ENCODE measurements at places on chromosomes 12 and 14.

DNA sequence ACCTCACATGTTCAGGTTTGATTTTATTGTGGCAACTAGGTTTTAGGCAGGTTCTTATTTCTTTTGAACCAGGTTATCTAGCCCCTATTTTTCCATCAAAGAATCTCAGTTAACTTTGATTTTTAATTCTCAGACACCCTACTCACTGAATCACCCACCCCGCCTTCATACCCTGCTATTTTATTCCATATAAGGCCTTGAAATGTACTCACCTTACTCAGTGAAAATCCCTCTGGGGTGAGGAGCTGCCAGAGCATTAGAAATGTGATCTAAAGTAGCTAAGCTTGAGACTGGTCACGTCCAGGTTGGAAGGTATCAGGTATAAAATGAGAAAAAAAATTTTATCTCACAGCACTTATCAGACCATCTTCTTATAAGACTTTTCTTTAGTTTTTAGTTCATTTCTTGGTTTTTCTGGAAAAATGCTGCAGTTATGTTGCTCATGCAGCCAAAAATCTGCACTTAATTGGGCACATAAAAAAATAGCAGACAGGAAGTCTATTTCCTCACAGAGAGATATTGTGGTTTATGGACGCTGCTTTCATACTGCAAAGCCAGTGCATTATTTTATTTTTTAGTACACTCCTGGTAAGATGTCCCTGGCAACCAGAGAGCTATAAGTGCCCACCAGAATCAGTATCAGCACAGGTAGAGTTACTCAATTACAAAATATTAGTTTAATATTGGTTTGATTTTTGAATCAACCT is 101.5 kb upstream of the CCDC91 start:
- no peak for DNase-seq

DNA sequence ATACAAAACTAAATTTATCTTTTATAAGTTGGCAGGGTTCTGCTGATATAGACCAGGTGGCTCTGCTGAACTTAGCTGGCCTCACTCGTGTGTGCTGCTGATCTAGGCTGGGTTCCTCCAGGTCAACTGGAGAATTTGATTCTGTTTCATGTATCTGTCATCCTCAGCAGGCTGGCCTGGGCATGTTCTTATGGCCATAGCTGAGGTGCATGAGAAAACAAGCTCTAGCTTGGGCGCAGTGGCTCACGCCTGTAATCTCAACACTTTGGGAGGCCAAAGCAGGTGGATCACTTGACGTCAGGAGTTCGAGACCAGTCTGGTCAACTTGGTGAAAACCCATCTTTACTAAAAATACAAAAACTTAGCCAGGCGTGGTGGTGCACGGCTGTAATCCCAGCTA is 24.3 kb upstream of the BCL2L14 start:
- DNase-seq = no peak

DNA sequence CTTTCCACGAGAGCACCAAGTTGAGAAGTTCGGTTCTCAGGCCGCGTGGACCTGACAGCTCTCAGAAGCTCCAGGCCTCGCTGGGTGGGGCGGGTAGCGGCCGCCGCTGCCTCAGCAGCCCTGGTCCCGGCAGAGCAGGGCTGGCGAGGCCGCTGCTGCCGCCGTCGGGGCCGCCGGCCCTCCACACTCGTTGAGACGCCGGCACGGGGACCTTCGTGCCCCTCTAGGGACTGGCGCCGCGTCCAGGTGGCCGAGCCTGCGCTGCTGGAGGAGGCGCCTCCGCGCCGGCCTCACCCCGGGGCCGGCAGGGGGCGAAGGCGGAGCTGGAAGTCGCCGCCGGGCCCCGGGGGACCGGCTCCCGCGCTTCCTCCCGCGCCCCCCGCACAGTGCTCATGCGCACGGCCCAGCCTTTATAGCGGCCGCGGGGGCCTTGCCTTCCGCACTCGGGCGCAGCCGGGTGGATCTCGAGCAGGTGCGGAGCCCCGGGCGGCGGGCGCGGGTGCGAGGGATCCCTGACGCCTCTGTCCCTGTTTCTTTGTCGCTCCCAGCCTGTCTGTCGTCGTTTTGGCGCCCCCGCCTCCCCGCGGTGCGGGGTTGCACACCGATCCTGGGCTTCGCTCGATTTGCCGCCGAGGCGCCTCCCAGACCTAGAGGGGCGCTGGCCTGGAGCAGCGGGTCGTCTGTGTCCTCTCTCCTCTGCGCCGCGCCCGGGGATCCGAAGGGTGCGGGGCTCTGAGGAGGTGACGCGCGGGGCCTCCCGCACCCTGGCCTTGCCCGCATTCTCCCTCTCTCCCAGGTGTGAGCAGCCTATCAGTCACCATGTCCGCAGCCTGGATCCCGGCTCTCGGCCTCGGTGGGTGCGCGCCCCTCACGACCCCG is at the start of gene COCH:
TSS of gene COCH (plus strand) at position 440 of the 879 bp plus-strand sequence. CDS start at position 820, 380 bp downstream.
- DNase-seq = no peak

DNA sequence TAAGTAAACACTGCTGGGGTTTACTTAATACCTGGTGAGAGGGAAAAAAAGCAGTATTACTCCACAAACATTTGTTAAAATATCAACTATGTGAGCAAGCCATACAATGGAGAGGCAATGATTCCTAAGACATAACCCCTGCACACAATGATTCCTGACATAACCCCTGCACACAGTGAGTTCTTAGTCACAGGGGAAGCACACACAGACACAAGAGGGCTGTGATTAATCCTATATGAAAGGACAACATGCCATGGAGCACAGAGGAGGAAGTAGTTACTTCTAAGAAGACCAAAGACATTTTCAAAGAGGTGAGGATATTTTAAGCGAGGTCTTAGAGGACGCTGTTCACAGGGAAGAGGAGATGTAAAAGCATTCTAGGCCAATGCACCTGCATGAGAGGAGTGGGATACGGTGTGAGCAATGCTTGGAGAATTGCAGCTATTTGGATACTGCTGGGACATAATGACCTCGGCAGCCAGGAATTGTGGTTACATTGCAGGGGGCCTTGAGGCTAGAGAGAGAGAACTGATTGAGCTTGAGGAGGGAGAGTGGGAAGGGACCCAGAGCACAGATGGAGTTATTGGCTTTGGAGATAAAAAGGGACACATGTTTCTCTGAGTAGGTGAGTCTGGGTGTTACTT is 211.9 kb downstream of the APAF1 start:
- DNase-seq = no peak

GRCh38 chr12:43309959-43310358 is 242.0 kb downstream of the ADAMTS20 start:
- no peak for DNase-seq

GRCh38 chr12:11545484-11546330 is 103.8 kb upstream of the ETV6 start:
- no peak for DNase-seq

DNA sequence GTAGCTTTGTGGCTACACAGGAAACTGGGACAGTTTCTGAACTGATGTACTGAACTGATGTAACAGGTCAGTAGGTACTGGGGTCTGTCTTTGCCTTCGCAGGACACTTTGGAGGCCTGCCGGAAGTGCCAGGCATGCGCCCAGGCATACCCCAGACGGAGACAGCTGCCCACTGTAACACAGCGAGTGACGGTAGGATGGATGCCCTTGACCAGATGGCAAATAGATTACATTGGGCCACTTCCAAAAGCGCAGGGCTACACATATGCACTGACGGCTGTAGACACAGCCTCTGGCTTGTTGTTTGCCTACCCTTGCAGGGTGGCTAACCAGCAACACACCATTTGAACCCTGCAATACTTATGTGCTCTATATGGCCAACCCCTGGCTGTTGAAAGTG is 94.1 kb upstream of the TMPO start:
- no peak for DNase-seq

DNA sequence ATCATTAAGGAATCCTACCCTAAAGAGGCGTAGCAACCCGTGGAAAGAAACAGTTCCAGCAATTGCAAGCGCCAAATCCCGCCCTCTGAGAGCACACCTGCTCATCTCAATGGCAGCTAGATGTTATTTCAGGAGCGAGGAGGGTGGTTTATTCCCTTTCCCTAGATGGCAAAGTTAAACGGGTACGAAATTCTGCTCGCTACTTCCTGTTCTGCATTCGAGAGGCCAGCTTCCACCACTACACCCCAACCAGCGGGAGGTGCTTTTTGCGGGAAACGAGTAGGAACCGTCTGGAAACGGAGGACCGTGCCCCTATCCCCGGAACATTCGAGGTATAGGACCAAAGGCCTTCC is 536 bp downstream of the VPS29 start:
- peak; percentile 4 for DNase-seq

DNA sequence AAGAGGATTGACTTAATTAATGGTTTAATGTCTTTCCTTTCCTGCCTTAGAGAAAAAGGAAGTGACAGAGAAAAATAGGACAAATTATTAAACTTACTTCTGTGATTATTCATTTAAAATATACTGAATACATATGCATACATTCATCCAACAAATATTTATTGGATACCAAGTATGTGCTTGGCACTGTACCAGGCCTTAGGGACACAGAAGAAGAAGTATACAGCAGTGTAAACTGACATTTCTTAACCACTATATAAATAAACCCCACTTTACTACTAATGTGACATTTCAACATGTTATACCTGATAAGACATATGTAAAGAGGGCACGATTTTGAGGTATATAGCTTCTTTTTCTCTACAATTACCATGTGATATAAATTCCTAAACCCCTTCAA is 53.6 kb downstream of the ERO1A start:
- no peak for DNase-seq

DNA sequence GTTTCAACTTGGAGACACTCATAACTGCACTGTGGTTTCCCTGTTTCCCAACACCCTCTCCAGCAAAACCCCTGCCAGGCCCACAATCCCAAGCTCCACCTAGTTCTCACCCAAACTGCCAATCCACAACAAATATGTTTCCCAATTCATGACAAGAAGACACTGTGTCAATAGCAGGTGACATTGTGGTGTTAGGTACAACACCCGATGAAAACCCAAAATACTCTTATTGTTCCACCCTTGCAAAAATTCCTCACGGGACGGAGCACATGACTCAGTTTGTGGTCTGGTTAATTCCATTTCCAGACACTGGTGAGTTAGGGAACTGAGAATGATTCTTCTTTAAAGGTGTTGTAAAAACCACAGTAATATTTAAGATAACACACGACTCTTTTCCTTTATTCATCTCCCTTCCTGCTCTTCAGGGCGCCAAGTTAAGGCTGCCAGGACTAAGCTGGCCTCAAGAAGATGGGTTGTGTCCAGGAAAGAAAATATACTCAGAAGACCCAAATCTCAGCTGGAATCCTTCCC is 735.5 kb downstream of the MED13L start:
- DNase-seq = no peak

GRCh38 chr14:96131836-96132235 is 72.8 kb upstream of the BDKRB2 start:
- DNase-seq = no peak

DNA sequence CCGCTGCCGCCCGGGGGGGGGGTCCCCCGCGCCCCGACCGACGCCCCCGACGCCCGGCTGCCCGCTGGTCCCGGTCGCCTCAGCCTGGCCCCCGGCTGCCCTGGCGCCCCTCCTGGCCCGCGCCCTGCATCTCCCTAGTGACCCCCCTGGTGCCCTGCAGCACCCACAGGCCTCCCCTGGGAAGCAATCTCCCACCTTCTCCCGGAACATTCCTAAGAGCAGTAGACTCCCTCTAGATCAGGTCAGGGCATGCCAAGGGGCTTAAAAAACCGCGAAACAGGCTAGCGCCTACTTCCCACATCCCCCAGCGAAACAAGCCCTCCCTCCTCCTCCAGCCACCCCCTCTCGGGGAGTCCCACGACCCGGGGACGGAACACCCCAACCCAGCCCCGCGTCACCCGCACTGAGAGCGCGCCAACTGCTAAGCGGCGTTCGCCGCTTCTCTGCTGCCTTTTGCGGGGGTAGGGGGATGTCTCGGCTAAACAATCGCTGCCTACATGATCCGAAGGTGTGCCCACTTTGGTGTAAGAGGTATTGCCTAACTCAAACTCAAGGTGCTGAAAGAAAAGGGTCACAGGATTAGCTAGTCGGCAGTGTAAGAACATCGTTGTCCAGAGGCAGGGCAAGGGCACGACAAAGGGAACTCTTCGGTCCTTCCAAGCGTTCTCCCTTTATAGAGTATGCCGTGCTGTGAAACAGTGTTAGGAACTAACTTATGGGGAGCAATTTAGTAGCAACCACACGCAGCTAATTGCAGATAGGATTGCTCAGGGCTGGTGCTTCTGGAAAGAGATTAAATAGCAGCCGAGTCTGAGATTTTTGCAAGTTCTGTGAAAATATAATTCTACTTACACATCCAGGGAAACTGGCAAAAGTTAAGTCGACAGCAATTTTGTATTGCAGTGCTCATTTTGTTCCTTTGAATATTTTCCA is 619 bp upstream of the NTN4 start:
- DNase-seq = no peak

- DNase-seq = no peak
Measured at GRCh38 chr14:54335569-54336155, 61.1 kb upstream of the CDKN3 start.

DNA sequence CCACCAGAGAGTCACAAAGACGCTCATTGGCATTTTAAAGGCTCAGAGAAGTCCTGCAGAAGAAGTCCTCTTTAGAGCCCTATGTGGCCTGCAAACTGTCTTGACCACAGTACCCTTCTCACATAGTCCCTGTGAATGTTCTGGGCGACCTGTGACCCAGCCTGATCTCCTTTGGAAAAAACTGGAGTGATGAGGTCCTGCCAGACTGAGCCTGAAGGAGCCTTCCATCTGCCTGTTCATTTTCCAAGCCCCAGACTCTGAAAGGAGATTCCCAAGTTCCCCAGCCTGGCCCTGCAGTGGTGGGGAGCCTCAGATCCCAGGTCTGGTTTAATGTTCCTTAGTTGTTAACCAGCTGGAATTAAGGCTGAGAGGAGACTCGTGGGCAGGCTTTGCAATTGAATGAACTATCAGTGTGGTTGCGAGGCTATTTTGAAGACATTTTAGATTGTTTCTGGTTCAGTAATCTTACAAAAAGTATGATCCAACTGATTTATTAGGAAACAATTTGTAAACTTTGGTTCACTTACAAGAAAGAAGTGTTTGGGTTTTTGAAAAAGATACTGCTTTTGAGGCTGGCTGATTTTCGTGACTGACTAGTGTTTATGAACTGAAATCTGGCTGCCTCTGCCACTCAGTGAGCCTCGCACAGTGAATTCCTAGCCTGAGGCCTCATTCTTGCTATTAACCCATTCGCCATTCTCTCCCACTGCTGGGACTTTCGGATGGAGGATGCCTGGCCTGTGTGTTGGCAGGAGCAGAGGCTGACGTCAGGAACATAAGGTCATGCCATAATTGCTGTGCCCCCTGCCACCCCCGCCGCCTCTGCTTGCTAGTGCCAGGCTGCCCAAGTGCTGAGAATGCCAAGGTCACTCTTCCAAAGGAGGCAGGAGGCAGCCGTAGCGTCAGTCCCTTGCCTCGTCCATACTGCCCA is 249.0 kb downstream of the CACNA1C start:
- DNase-seq = no peak

DNA sequence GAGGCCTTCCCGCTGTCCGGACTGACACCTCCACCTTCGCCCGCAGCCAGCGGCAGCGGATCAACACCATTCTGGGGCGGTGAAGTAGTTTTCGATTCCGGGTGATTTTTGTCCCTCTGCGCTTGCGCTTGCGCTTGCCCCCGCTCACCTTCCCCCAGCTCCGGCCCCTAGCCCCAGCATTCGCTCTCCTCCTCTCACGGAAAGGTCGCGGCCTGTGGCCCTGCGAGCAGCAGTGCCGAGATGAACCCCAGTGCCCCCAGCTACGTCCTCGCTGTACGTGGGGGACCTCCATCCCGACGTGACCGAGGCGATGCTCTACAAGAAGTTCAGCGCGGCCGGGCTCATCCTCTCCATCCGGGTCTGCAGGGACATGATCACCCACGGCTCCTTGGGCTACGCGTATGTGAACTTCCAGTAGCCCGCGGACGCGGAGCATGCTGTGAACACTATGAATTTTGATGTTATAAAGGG is 22.7 kb upstream of the SRGAP1 start:
- no peak for DNase-seq

GRCh38 chr12:4909410-4909733 is 333 bp upstream of the KCNA1 start:
- DNase-seq = no peak
